ENCODE measurements at places on chromosomes 3 and 15.

DNA sequence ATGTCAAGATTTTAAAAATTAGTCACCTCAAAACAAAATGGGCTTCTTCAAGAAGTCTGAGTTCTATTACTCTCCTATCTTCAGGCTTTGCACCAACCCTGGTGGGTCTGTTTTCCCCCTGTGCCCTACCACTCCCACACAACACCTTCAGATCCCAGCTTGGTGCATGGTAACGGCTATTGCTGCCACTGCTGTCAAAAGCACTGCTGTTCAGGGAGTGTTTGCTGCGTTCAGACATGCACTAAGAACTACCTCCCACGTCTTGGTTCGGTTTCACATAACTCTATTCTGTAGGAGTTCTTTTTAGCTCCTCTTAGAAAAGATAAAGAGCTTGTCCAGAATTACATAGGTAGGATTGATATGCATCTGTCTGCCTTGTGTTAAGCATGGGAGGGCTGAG is 799.2 kb downstream of the NR2F2 start:
- no peak for DNase-seq
- no peaks in the 10 kb centered on the region for H3K27me3 ChIP-seq
- H3K4me3 ChIP-seq = no peak overlapping the region

- no peak overlapping the region for H3K4me3 ChIP-seq
- no peaks in the 10 kb centered on the region for H3K36me3 ChIP-seq
- no peaks in the 10 kb centered on the region for H3K27me3 ChIP-seq
- H3K27ac ChIP-seq = no peak overlapping the region
Measured at GRCh38 chr3:189195302-189195701, 23.5 kb downstream of the TPRG1 start.

- no peak overlapping the region for H3K27ac ChIP-seq
- H3K36me3 ChIP-seq = no peaks in the 10 kb centered on the region
- no peak for DNase-seq
- H3K4me3 ChIP-seq = no peak overlapping the region
- peaks cover 11% of the 10 kb centered on the region for H3K4me1 ChIP-seq
Measured at GRCh38 chr3:112740835-112741234, 99.9 kb upstream of the CCDC80 start.

DNA sequence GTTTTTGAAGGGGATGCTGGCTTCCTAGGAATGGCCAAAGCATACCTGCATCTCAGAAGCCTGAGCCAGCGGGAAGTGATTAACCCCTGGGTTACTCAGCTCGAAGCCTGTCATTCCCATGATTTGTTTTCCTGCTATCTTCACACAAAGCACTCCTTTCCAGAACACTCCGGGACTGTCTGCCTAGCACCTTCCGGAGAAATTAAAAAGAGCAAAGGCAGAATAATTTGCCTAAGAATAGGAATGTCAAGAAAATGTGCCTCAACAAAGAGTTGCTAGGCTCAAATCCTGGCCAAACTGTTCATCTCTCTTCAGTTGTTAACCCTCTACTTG is 34.1 kb downstream of the TPM1 start:
- H3K4me1 ChIP-seq = peaks cover 42% of the 10 kb centered on the region
- no peaks in the 10 kb centered on the region for H3K36me3 ChIP-seq
- peak overlapping the region; percentile 99 for H3K27ac ChIP-seq
- no peak for DNase-seq
- no peaks in the 10 kb centered on the region for H3K27me3 ChIP-seq

DNA sequence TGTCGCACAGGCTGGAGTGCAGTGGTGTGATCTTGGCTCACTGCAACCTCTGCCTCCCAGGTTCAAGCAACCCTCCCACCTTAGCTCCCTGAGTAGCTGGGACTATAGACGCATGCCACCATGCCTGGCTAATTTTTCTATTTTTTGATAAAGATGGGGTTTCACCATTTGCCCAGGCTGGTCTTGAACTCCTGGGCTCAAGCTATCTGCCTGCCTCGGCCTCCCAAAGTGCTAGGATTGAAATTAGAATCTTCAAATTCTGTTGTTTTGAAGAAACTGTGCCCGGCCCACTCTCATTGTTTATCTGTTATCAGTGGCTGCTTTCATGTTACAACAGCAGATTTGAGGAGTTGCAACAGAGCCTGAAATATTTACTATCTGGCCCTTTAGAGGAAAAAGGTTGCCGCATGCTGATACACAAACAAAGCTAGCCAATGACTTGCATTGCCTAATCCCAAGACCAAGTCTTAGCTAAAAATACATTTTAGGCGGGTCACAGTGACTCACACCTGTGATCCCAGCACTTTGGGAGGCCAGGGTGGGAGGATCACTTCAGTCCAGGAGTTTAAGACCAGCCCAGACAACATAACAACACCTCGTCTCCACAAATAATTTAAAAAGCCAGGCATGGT is 43.2 kb upstream of the PPP4R2 start:
- H3K4me3 ChIP-seq = no peak overlapping the region
- DNase-seq = no peak
- no peaks in the 10 kb centered on the region for H3K36me3 ChIP-seq

GRCh38 chr3:125212509-125213363 is at the start of gene SLC12A8:
TSS of gene SLC12A8 (minus strand) at chr3:125212748. CDS start at chr3:125211349, 1,399 bp downstream.
- H3K27me3 ChIP-seq = peaks cover 19% of the 10 kb centered on the region
- no peaks in the 10 kb centered on the region for H3K36me3 ChIP-seq
- no peak within 1 kb of the TSS for H3K27ac ChIP-seq

DNA sequence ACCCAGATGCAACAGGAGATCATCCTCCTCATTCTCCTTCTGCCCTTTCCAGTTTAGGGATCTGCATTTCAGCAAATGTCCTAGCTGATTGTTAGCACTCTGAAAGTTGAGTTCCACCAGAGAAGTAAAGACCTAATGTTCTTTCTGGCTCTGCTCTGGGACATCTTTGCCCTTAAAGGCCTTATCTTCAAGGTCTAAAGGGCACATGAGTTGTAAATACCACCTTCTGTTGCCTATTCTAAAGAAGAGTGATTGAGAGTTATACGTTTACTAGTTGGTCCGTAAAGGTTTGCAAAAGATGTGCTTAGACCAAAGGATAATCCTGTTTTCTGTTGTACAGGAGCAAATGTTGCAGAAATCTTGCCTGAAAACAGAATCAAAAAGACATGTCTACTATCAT is 151.6 kb downstream of the ADAMTS9 start:
- peaks cover 42% of the 10 kb centered on the region for H3K4me1 ChIP-seq
- no peak overlapping the region for H3K27ac ChIP-seq
- peaks cover 5% of the 10 kb centered on the region for H3K36me3 ChIP-seq
- DNase-seq = no peak
- H3K4me3 ChIP-seq = no peak overlapping the region

- H3K27ac ChIP-seq = no peak overlapping the region
- no peak overlapping the region for H3K4me3 ChIP-seq
- no peaks in the 10 kb centered on the region for H3K4me1 ChIP-seq
- H3K27me3 ChIP-seq = no peaks in the 10 kb centered on the region
Measured at GRCh38 chr3:67976663-67977062, 322.3 kb upstream of the SUCLG2 start.

GRCh38 chr3:156605686-156606605 is 51.0 kb upstream of the SSR3 start:
- peak overlapping the region; percentile 81 for H3K27ac ChIP-seq
- peak; percentile 71 for DNase-seq
- H3K4me3 ChIP-seq = peak overlapping the region; percentile 49
- H3K27me3 ChIP-seq = no peaks in the 10 kb centered on the region
- H3K4me1 ChIP-seq = peaks cover 14% of the 10 kb centered on the region

DNA sequence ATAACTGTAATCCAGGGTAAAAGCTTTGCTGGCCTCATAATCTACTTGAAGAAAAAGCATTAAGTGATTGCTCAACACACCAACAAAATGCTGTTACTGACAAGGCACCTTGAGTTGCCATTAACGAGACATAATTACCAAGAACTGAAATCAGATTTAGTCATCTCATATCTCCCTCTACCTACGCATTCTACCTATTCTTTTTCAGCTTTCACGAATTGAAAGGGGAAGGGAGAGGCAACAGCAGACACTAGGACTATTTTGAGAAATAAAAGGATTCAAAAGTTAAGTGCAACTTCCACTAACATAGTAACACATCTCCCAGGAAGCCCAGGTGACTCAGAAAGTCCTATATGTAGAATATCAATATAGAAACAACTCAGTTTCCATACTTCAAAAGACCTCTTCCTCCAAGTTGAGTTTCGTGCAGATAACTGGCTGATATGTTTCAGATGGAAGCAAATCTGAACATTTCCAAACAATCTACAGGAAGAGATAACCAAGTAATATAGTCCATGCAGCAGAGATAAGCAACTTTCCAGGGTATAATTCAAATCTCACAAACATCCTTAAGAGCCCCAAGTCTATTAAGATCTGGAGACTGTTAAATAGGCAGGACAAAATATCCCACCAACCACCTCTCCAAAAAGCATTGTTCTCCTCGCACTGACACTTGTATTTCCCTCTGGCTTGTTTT is 1.9 kb downstream of the OSBPL10 start:
- no peaks in the 10 kb centered on the region for H3K4me1 ChIP-seq
- no peak overlapping the region for H3K4me3 ChIP-seq
- H3K36me3 ChIP-seq = no peaks in the 10 kb centered on the region
- no peak overlapping the region for H3K27ac ChIP-seq

- no peaks in the 10 kb centered on the region for H3K36me3 ChIP-seq
- DNase-seq = no peak
- H3K27ac ChIP-seq = no peak overlapping the region
Measured at GRCh38 chr3:67196677-67197076, 198.6 kb downstream of the KBTBD8 start.

DNA sequence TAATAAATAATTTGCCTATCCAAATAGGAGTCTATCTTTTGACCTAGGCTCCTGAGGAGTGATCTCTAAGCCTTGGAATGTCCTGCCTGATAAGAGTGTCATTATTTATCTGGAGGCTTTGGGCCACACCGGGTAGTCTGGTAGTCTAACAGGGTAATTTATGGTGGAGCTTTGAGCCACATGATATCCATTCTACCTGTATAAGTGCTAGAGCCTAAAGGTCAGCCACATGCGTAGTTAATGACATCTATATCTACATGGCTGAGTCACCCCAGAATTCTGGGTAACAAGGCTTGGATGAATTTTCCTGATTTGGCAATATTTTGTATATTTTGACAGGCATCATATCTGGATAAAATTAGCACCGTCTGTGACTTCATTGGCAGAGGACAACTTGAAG is 681.4 kb downstream of the MCTP2 start:
- no peaks in the 10 kb centered on the region for H3K4me1 ChIP-seq
- no peak overlapping the region for H3K4me3 ChIP-seq
- DNase-seq = no peak
- H3K36me3 ChIP-seq = no peaks in the 10 kb centered on the region
- H3K27me3 ChIP-seq = no peaks in the 10 kb centered on the region

- no peaks in the 10 kb centered on the region for H3K27me3 ChIP-seq
- no peak for DNase-seq
- H3K27ac ChIP-seq = peak overlapping the region; percentile 50
- no peaks in the 10 kb centered on the region for H3K36me3 ChIP-seq
Measured at GRCh38 chr3:43773273-43774094, 82.7 kb downstream of the ABHD5 start.

GRCh38 chr15:71136793-71137518 is 21.7 kb downstream of the THSD4 start:
- no peak overlapping the region for H3K27ac ChIP-seq
- no peaks in the 10 kb centered on the region for H3K27me3 ChIP-seq
- no peak for DNase-seq

DNA sequence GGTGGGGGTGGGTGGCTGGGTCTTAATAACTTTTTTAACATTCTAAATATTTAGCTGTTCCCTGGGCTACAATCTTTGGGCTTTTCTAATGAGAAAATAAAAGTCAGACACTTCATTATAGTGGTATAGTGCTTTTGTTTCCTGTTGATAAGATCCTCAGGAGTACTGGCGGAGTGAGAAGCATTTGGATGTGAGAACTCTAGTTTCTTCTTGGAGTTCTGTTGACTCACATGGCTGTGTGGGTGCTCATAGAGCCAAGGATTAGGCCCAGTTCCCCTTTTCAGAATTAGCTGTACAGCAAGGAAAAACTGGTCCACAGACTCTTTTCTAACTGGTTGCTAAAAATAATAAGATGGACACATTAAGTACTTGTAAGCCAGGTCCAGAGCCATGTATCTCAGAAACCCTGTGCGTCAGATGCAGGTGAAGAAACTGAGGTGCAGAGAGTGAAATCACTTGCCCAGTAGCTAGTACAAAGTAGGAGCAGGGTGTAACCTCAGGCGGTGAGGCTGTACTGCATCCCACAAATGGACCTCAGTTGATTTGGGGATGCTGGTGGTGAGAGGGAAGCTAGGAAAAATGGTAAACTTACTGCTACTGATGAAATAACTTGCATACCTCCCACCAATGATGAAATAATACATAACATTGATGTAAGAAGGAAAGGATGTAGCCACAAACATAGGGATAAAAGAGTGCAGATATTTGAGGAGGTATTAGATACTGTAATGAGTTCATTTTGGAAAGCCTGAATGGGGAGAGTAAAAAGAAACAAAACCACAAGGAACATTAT is 2.3 kb downstream of the ITPR1 start:
- no peaks in the 10 kb centered on the region for H3K36me3 ChIP-seq
- DNase-seq = no peak
- peaks cover 43% of the 10 kb centered on the region for H3K4me1 ChIP-seq
- peak overlapping the region; percentile 90 for H3K27ac ChIP-seq
- no peaks in the 10 kb centered on the region for H3K27me3 ChIP-seq

- H3K4me3 ChIP-seq = no peak overlapping the region
- H3K27ac ChIP-seq = no peak overlapping the region
- no peaks in the 10 kb centered on the region for H3K36me3 ChIP-seq
- no peaks in the 10 kb centered on the region for H3K4me1 ChIP-seq
- no peaks in the 10 kb centered on the region for H3K27me3 ChIP-seq
- DNase-seq = no peak
Measured at GRCh38 chr15:48751595-48751994, 59.3 kb downstream of the CEP152 start.

GRCh38 chr3:52606373-52607085 is 70.1 kb downstream of the UQCC5 start:
- no peak overlapping the region for H3K4me3 ChIP-seq
- H3K27ac ChIP-seq = no peak overlapping the region

- no peaks in the 10 kb centered on the region for H3K27me3 ChIP-seq
- H3K27ac ChIP-seq = no peak overlapping the region
- no peaks in the 10 kb centered on the region for H3K4me1 ChIP-seq
- H3K36me3 ChIP-seq = no peaks in the 10 kb centered on the region
- no peak for DNase-seq
- H3K4me3 ChIP-seq = no peak overlapping the region
Measured at GRCh38 chr3:8524249-8524648, 22.6 kb downstream of the LMCD1 start.

- H3K4me3 ChIP-seq = no peak overlapping the region
- no peak for DNase-seq
- H3K27me3 ChIP-seq = no peaks in the 10 kb centered on the region
- no peak overlapping the region for H3K27ac ChIP-seq
Measured at GRCh38 chr3:69613286-69613685, 126.0 kb upstream of the MITF start.

- H3K4me1 ChIP-seq = peaks cover 28% of the 10 kb centered on the region
- no peaks in the 10 kb centered on the region for H3K36me3 ChIP-seq
- H3K4me3 ChIP-seq = peak overlapping the region; percentile 60
- no peaks in the 10 kb centered on the region for H3K27me3 ChIP-seq
Measured at GRCh38 chr15:62392376-62392775, 227.3 kb upstream of the C2CD4B start.

- peaks cover 12% of the 10 kb centered on the region for H3K4me1 ChIP-seq
- no peak overlapping the region for H3K4me3 ChIP-seq
- no peaks in the 10 kb centered on the region for H3K36me3 ChIP-seq
- no peak overlapping the region for H3K27ac ChIP-seq
- H3K27me3 ChIP-seq = no peaks in the 10 kb centered on the region
Measured at GRCh38 chr3:192482809-192483208, 244.5 kb downstream of the FGF12 start.

GRCh38 chr15:34986771-34987480 is 1.2 kb downstream of the ZNF770 start:
- H3K4me1 ChIP-seq = peaks cover 35% of the 10 kb centered on the region
- H3K36me3 ChIP-seq = peaks cover 27% of the 10 kb centered on the region
- H3K27ac ChIP-seq = peak overlapping the region; percentile 94
- no peak for DNase-seq
- H3K27me3 ChIP-seq = no peaks in the 10 kb centered on the region

- no peak for DNase-seq
- H3K4me1 ChIP-seq = peaks cover 5% of the 10 kb centered on the region
- no peak overlapping the region for H3K27ac ChIP-seq
- no peaks in the 10 kb centered on the region for H3K36me3 ChIP-seq
Measured at GRCh38 chr15:71231758-71232157, 116.5 kb downstream of the THSD4 start.

Data from sigmoid colon (tissue), 7 donors.